ENCODE measurements at places on chromosomes 11 and 22.

GRCh38 chr11:84398017-84398626, 1112.0 kb upstream of the CCDC90B start:
- no peak for DNase-seq

- no peak for DNase-seq
Observed at GRCh38 chr11:120907971-120908370, 115.9 kb upstream of the TBCEL start.

- DNase-seq = no peak
Observed at GRCh38 chr11:76621466-76621865, 49.1 kb downstream of the LRRC32 start.

- no peak for DNase-seq
Observed at GRCh38 chr11:88704485-88704884, 361.3 kb downstream of the GRM5 start.

- no peak for DNase-seq
Observed at GRCh38 chr22:20245577-20246367, 22.3 kb downstream of the RTN4R start.

DNA sequence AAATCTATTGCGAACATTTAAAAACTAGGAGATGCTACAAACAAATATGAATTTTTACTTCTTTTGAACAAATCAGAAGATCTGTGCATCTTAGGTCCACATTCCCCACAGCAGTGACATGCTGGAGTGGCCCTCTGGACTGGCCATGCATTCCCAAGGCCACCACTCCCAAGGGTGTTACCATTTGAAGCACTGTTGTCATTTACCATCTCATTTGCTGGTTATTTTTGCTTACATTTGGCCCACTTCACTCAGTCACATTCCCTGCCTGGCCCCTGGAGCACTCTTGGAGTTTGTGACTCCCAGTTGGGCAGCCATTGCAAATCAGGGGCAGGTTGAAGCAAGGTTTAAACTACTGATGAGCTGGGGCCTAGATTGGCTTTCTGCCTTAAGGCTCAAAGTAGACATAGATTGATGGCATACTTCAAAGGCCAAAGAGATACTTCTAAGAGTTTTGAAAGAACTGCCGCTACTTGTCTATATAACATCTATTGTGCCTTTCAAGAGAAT, 8.5 kb upstream of the ZNRF3 start:
- no peak for DNase-seq

GRCh38 chr11:112298535-112298934, 37.9 kb upstream of the PLET1 start:
- no peak for DNase-seq

DNA sequence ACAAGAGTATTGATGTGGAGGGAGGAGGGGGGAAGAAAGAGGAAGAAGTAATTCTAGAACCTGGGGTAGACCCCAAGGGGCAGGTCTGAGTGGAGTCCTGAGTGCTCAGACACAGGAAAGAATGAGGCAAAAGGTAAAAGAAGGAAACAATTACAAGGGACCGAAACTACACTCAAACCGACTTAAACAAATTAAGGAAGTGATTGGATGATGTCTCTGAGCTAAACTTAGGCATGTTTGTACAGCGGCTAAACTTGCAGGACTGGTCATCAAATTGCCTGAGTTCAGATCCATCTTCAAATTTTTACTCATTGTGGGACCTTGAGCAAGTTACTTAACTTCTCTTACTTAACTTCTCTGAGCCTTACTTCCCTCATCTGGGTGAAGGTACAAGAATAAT, 86.3 kb upstream of the LRRC55 start:
- DNase-seq = no peak

GRCh38 chr11:1963864-1964263, 16.7 kb downstream of the MRPL23 start:
- no peak for DNase-seq

- DNase-seq = no peak
Observed at GRCh38 chr22:25357606-25358420, 138.4 kb downstream of the CRYBB2 start.

DNA sequence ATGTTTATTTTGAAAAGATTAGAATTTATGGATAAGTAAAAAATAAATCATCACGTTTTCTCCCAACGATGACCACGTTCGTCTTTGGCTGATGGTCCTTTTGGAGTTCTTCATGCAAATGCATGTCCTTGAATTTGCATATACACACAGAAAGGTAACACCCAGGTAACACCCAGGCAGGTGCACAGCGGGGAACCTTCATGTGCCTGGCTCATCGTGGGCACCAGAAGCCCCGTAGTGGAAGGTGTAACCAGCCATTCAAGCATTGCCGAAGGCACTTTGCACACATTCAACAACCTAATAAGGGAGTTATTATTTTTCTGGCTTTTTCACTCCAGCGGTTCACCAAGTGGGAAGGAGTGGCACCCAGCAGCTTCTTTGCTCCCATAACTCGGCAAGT, 404.6 kb downstream of the TBC1D22A start:
- no peak for DNase-seq

DNA sequence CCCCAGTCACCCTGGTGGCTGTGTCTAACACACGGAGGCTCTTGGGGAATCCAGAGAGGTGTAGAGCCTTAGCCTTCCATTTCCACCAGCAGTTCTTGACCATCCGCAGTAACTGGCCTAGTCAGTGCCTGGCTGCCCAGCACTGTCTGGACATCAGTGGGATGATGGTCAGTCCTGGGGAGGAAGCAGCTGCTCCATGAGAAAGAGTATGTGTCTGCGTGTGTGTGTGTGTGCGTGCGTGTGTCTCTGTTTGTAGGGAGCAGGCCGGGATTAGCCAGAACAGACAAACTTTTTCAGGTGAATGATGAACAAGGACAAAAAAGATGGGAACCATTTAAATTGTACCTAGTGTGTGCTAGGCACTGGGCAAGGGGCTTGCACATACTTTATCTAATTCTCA, 109.3 kb upstream of the SYT13 start:
- DNase-seq = no peak

- no peak for DNase-seq
Observed at GRCh38 chr11:75333022-75333806, 18.2 kb downstream of the ARRB1 start.

DNA sequence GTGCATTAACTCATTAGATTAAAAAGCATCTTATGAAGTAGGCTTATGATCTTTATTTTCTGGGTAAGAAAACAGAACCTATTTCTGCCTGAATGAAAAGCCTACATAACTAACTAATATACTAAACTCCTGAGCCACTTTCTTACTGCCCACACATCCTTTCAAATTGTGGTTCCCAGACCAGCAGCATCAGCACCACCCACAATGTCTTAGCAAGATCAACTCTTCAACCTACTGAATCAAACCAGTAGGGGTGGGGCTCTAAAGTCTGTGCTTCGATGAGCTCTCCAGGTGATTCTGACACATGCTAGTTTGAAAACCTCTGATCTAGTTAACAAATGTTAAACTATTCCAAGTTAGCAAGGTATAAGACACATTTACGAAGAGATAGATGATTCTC, 462.4 kb downstream of the DLG2 start:
- no peak for DNase-seq

DNA sequence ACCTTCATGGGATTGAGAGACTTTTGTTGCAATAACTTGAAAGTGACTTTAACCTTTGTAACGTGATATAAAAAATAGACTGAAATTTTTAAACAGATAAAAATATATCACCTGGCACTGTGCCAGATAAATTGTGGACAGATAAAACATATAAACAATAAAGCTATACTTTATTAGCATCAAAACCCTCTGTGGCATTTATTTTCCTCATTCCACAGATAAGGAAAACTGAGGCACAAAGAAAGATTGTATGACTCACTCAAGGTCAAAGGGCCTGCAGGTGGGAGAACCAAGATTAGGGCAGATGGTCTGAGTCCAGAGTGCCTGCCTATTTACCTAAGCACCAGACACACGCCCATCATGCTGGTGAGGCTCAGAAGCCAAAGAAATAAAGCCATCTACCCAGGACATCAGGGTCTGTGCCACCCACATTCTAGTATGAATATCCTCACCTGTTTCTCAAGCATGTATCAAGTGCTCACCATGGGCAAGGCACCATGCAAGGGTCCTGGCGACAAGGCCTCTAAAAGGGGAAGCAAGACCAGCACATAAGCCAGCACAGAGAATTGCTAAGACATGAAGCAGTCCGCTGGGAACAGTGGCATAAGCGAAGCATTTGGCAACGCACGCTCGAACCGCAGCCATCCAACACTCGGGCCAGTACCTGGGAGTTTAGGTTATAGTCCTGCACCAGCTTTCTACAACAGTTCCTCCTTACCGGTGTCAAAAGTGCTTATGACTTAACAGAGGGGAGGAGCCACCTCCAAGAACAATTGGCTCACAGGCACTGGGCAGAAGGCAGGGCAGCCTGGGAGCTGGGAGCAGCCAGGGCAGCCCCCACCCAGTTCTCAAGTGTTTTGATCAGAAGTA, 17.6 kb downstream of the MYH9 start:
- DNase-seq = no peak

GRCh38 chr11:79087961-79088318, 352.9 kb downstream of the TENM4 start:
- no peak for DNase-seq

- DNase-seq = no peak
Observed at GRCh38 chr11:69434471-69434931, 47.0 kb upstream of the LINC01488 start.

DNA sequence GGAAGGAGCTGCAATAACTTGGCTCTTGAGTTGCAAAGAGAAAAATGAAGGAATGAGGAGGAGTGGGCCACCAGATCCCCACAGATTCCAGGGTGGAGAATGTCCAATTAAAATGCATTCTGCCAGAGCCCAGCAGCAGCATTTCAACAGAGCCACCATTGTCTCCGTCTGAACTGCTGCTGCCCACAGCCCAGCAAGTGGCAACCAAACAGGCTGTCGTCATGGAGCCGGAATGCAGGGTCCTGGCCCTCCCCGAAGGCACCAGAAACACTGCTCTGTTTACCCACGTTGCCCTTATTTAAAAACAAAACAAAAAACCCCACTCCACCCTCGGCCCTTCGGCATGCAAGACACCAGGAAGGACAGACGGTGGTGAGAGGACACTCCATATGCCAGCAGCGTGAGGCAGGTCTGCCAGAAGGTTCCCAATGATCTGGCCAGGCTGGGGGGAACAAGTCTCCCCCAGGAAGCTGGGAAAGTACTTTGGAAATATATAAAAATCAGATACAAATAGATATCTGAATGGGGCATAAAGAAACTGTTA, 32.5 kb downstream of the PLEKHA7 start:
- no peak for DNase-seq

DNA sequence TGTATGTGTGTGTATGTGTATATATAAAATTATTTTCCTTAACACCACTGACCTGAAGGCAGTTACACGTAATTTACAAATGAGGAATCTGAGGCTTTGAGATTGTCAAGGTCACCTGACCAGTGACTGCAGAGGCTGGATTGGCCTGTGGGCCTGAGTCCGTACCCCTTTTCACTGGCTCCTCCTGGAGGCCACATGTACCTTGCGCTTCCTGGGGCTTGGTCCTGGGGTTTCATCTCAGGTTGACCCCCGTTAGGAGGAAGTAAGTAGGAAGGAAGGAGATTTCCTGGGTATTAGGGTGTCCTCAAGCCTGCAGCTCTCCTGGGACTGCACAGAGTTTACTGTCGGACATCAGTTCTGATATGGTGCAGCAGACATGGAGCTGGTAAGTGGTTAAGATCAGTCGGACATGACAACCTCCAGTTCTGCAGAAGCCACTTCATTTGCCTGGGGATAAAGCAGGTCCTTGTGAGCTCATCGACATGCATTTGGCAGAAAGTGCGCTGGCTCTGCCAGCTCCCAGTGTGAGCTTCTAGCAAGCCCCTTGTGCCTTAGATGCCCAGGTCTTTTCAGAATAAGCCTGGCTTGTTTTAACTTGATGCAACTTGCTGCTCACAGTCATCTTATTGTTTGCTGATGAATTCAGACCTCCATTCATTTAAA, 36.6 kb downstream of the ST3GAL4 start:
- no peak for DNase-seq

DNA sequence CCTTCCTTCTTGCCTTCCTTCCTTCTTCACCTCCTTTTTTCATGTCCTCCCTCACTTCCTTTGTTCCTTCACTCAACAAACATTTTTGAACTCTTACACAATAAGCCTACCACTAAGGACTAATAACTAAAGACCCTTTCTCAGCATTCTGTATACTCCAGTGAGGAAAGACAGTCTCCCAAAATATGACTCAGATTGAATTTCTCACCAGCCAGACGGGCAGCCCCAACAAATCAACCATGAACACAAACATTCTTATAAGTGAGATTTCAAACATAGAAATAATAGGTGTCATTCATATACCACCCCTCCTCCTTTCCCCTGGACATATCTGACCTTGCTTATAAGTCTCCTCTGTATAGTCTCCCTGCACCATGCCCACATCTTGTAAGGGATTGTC, 1079.7 kb downstream of the OPCML start:
- DNase-seq = no peak

DNA sequence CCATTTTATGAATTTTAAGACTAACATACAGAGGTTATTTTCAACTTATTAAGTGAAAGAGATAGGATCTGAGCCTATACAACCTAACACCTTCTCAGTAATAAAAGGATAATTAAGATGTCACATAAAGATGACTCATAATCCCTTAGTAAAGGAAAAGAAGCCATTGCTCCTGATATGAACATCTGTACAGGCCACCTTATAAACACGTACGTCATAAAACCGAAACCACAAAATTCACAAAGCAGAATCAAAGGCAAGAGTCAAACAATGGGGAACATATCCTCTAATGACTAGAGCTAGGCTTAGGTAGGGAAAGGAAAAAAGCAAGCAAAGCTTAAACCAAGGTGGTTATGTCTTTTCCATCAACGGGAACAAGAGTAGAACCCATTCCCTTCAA, 103.5 kb downstream of the KCNA4 start:
- DNase-seq = no peak

DNA sequence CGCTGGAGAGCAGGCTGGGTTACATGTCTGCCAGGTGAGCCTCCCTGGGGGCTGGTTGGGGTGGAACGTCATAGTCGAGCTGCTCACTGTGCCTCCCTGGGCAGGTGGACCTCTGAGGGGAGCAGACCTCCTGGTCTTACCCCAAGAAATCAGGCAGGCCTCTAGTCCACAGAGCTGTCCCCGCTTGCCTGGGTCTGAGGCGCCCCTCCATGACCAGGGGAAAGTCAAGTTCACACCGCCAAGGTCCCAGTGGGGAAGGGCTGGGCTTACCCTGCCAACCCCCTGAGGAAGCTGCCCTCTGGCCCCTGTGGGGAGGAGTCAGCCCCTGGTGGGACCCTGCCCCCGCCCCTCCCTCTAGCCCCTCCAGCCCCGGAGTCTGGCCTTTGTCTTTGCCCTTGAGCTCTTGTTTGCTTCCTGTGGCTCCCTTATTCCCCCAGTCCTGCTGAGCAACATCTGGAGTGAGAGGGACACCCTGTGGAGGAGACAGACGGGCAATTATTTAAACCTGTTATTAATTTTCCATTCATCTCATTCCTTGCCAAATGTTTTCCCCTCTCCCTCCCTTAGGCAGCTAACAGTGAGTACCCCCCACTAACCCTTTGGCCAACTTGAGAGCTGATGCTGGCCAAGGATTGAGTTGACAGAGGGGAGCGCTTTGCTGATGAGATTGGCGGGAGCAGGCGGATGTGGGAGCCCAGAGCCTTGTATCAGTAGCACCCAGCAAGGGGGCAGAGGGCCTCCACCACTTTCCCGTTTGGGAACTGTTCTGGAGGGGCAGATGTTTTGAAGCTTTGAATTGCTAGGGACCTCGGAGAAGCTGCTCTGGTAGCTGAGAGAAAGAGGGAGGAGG, 83.4 kb downstream of the CEP164 start:
- no peak for DNase-seq

GRCh38 chr11:85643191-85643614, 4.6 kb upstream of the TMEM126A start:
- DNase-seq = no peak

GRCh38 chr11:44505581-44506054, 59.8 kb upstream of the CD82 start:
- no peak for DNase-seq

- no peak for DNase-seq
Observed at GRCh38 chr11:3879967-3880542, 24.6 kb downstream of the STIM1 start.

- DNase-seq = no peak
Observed at GRCh38 chr11:92211576-92212167, 12.9 kb upstream of the FAT3 start.

Measured in SIG-M5 (cell line).